GM10248 (cell line): ENCODE measurements at places on chromosomes 5 and 9.

- DNase-seq = no peak
These were observed 70.8 kb upstream of the XPA start for GRCh38 chr9:97767891-97768290.

GRCh38 chr9:131530546-131530919 lies 530 bp downstream of the UCK1 start:
- DNase-seq = peak; percentile 50

DNA sequence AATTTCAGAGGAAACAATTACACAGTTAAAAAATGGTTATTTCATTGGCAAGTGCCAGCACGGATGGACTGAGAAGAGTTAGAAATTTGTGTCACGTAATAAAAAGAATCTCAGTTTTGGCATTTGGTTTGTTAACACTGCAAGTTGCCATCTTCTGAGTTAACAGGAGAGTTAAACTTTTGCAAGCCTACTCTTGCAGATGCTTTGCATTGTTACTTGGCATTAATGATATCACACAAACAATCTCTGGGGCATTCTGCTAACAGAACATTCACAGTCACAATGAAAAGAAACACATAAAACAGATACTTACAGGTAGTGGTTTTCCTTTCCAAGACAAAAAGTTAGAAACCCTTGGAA lies 647 bp downstream of the FREM1 start:
- no peak for DNase-seq

GRCh38 chr5:35060236-35060635 lies 12.5 kb upstream of the AGXT2 start:
- DNase-seq = no peak

DNA sequence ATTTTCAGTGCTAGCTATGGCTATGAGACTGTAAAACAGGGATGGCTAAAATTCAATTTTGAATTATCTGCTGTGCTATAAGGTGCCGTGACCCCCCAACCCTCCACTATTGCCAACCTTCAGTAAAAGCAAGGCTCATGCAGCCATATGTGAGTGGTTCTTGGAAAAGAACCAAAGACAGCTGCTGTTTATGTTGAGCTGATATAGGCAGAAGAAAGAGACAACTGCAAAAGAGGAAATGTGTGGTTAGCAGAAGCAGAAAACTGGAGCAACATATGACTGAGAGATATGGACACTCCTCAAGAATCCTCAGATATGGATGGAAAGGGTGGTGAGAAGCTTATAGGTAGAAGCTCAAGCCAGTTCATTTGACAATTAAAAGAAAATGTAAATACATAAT lies 200.3 kb downstream of the TLE1 start:
- no peak for DNase-seq

DNA sequence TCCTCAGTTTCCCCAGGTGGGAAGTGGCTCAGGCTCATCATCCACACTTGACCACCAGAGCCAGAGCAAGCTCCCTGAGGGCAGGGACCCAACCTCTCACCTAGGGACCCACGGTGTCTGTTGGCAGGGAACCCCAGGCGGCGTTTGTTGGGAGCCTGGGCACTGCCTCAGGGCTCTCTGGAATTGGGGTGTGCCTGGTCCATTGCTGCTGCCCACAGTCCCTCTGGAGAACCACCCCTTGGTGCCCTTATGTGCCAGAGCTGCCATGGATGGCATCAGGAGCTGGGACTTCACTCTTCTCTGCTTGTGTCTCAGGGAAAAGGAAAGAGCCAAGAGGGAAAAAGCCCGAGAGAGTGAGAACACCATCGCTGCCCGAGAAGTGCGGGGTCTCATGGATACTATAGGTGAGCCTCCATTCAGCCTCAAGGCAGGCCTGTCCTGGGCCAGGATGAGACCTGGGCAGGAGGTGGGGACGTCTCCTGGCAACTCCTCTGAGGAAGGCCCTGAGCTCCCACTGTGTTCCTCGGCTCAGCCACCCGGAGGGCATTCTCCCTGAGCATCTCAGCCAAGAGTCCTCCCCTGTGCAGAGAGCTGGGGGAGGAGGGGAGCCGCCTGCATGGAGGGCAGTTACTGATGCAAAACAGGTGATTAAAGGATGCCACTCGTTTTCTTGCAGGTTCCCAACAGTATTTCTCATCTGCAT lies 4.5 kb downstream of the CCDC180 start:
- DNase-seq = no peak

DNA sequence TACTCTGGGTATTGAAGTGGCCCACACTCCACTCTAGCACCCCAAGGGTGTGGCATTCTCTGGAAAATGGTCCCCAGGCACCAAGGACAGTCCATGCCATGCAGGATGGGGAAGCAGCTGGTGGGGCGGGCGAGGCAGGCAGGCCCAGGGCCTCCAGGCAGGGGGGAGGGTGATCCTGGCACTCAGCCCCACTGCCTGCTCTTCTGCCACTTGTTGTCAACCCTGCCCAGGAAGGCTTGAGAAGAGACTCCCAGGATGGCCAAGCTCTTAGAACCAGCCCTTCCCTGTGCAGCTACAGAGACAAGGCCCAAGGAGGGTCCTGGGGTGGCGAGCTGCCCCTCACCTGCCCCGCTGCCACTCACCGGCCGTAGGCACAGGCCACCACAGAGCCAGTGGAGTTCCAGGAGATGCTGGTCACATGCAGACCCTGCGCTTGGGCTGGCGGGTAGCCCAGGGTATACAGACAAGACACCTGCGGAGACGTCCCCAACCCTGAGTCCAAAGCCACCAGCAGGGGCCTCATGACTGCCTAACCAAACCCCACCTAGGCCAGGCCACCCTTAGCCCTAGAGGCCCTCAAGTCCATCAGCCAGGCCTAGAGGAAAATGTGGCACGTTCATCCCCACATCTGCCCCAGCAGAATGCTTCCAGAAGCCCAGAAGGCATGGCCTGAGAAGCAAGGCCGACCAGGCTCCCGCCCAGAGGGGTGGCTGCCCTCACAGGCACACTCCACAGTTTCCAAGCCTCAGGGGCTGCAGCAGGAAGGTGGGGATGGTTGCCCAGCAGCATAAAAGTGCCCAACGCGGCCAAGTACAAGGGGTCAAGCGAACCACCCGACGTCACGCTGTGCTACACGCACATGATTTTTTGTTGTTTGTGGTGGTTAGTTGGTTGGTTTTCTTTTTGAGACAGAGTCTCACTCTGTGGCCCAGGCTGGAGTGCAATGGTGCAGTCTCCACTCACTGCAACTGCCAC lies 19.8 kb downstream of the DYNC2I2 start:
- DNase-seq = no peak

DNA sequence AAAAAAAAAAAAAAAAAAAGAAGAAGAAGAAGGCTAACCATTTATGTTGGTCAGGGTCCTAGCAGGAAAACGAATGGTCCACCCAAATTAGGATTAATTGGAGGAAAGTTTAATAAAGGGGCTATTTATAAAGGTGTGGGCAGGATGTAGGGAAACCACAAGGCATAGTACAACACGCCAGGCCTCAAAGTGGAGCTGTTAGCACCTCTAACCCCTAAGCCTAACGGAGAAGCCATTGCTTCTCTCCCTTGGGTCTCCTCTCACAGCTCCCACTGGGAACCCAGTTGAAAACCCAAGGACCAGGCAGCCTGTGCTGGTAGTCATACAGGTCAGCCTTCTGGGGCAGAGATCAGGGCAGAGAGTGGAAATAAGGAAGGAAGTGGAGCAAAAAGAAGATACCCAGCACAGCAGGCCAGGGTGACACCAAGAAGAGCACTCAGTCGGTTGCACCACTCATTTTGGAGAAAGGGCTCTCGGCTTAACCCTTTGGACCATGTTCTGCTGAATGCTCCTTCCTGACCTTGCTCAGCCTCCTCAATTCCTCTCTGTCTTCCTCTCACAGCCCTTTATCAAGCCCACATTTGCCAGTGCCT lies 8.8 kb upstream of the GLIPR2 start:
- DNase-seq = no peak

DNA sequence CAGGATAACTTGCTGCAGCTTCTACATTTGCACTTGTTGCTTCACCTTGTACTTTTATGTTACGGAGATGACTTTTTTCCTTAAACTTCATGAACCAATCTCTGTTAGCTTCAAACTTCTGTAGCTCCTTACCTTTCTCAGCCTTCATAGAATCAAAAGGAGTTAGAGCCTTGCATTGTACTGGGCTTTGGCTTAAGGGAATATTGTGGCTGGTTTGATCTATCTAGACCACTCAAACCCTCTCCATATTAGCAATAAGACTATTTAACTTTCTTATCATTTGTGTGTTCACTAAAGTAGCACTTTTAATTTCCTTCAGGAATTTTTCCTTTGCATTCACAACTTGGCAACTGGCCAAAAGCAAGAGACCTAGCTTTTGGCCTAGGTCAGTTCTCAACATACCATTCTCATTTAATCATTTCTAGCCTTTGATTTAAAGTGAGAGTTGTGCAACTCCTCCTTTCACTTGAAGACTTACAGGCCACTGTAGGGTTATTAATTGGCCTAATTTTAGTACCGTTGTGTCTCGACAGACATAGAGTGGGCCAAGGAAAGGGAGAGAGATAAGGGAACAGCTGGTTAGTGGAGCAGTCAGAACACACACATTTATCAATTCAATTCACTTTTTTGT lies 63.7 kb downstream of the SHOC1 start:
- no peak for DNase-seq

- DNase-seq = no peak
These were observed 97.5 kb upstream of the SSBP2 start for GRCh38 chr5:81848362-81848880.

- DNase-seq = no peak
These were observed 15.7 kb upstream of the AIF1L start for GRCh38 chr9:131080589-131080988.

- peak; percentile 46 for DNase-seq
These were observed 1.1 kb upstream of the ZSWIM6 start for GRCh38 chr5:61330845-61331406.

DNA sequence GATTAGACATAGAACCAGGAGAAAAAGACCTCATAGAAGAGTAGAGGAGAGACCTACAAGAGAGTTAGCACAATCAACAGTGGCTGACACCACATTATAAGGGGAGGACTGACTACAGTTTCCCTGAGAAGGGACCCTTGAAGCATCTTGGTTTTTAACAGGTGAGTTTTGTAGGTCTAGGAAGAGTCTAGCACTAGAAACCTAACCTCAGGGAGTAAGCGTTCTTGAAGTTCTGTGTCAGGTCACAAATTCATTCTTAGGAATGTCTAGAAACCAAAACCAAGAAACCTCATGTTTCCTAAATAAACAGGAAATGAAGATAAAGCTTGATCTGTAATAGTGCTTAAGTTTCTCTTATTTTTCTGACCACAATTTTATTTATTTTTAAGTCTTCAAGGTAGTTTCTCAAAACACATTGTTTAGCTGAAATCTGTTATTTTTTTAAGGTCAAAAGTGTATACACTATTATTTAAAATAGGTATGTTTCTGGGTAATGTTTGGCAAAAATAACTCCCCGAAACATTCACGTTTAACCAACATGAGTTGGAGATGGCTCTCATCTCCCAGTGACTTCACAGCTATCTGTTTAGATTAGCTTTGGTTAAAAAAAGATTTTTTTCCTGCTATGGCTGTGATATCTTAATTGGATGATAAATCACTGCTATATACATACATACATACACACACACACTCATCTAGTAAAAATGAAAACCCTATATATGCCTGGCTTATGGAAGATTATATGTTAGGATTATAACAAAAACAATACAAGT lies 37.1 kb downstream of the MAP3K1 start:
- no peak for DNase-seq

DNA sequence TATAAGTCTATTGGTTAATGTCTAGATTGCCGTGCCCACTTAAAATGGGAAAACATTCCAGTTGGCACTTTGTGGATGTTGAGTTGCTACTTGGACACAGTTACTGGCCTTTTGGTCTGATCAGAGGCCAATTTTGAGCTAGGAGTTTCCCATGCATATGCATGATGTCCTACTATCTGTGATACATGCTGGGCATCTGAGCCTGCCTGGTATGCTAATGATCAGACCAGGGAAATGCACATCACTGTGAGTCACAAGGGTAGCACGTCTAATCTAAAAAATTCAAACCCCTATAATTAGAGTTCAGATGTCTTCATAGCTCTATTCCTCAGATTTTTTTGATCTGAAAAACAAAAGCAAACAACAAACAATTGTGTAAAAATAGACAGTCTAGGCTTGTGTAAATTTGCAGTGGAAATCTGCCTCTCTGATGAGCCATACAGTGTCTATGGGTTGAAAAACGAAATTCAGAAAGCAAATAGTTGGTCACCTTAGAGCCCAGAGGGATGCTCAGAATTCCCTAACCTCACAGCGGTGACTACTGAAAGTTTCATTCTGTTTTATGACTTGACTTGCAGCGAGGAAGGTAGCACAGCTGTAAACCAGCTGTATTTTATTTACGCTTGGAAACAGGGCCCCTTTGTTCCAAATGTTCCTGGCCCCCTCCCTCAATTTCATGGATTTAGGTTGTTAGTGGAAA lies 37.3 kb downstream of the PALM2AKAP2 start:
- no peak for DNase-seq

DNA sequence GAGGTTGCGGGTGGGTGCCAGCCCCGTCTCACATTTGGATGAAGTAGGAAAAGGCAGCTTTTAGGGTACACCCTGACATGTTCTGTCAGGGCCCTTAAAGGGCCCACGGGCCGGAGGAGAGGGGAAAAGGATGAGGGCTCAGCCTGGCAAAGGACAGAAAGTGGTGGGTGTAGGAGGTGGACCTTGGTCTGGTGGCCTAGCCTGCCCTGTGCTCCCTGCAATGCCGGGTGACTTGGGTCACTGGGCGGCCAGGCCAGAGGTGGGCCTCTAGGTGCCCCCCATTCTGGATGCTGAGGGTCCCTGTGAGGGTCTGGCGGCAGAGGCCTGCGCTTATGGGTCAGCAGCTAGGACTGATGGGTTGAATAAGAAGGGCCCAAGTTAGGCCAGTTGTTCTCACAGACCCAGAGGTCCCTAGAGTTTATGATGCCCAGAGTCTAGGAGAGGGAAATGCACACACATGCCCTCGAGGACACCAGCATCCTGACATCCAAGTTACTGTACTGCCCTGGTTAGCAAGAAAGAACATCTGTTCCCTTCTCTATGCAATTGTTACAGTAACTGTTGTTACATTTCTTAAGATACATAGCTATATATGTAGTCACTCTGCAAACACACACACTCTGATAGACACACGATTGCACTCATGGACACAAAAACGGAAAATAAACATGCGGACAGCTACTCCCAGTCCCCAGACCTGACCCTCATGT lies 12.5 kb downstream of the TRIM7 start:
- DNase-seq = no peak

- DNase-seq = no peak
These were observed 658 bp downstream of the PDCD1LG2 start for GRCh38 chr9:5510989-5511388.

DNA sequence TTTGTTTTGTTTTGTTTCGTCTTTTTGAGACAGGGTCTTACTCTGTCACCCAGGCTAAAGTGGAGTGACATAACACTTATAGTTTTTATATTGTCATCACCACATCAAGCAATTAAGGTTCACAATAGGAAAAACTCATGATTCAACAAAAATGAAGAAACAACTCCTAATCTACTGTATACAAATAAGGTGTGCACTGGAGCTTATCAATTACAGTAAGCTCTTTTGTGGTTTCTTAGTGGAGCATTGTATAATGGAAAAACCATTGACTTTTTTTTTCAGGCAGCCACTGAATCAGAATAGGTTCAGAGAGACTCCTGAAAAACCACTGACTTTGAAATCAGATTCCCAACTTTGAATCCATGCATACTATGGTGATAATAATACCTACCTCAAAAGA lies 10.8 kb upstream of the PLIN2 start:
- DNase-seq = no peak
